ENCODE measurements at places on chromosomes 12 and 14. TPM values are rescaled to one million over a fixed set of nuclear protein-coding genes. Genes with fewer than 3 reads are reported as not detected.

TMPRSS12 gene
- not detected for total RNA-seq

EID3 gene
- total RNA-seq = 6.9 TPM

- DNase-seq = no peak
Measured at GRCh38 chr14:104895786-104896661, 28.7 kb upstream of the PLD4 start.

PLBD2 gene
- total RNA-seq = 8.1 TPM

- DNase-seq = peak; percentile 13
Measured at GRCh38 chr14:70685474-70686197, 43.9 kb downstream of the TTC9 start.

ANHX gene
- total RNA-seq = not detected

GRCh38 chr12:11689591-11690186 is 40.2 kb downstream of the ETV6 start:
- DNase-seq = no peak

IFI27L2 gene
- total RNA-seq = 43.0 TPM
